ENCODE measurements at places on chromosomes 4 and X. TPM values are rescaled to one million over a fixed set of nuclear protein-coding genes. Genes with fewer than 3 reads are reported as not detected.

GABRE gene
- 3.7 TPM for total RNA-seq

SCML2 gene
- total RNA-seq = 2.6 TPM

CYSLTR1 gene
- not detected for total RNA-seq

CLDN34 gene
- total RNA-seq = 0.26 TPM

AVPR2 gene
- total RNA-seq = not detected

DNA sequence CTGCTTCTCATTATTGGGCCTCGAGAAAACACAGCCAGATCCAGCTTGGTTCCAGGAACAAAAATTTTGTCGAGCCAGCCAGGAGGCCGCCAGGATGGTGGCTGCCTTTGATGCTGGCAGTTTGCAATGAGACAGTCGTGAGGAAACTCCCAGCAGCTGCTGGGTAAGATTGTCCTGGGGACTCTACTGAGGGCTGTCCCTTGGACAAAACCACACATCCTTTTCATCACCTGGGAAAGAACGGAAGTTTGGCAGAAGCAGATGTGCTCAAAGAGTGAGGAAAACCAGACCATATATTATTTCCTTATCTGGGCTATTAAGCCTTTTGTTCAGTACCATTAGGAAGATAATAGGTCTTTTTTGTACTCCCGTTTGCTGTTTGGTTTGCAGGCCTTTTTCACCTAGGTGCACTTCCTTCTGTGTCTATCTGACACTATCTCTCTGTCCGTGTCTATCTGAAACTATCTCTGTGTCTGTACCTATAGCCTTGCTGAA is 13.4 kb upstream of the PAPSS1 start:
- no peak for DNase-seq

GRCh38 chr4:78613522-78614321 is 62.2 kb downstream of the ANXA3 start:
- DNase-seq = no peak

GRCh38 chrX:144798972-144799371 is 448.3 kb upstream of the SPANXN1 start:
- DNase-seq = no peak

DNA sequence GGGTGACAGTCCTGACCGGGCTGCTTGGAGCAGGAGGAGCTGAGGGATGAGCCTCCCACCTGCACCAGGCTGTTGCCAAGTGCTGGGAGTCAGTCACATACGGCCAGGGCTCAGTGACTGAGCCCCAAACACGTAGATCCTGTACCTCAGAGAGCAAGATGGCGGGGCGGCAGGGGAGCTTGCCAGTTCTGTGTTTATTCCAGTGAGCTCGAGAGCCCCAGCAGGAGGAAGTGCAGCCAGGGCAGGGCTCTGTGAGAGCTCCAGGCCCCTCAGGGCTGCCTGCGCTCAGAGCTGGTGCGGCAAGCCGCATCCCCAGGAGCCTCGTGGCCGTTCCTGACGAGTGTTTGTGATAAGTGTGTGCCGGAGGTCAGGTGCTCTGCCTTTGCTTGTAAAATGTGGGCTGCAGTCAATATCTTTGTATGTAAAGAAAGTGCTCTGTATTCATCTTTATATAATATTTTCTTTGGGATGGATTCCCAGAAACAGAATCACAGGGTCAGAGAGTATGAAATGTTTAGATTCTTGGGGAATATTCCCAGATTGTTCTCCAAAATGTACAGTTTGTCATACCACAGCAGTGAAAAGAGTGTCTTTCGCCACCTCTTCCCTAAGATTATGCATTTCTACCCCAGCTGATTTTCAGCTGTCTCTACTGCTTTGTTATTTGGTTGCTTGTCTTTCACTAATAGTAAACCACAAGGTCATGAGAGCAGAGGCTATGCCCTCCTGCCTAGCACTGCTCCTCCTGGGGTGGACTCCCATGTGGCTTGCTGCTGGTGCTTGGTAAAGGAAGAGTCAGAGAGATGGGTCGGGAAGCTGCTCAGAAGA is 50.3 kb downstream of the NELFA start:
- DNase-seq = no peak

DNA sequence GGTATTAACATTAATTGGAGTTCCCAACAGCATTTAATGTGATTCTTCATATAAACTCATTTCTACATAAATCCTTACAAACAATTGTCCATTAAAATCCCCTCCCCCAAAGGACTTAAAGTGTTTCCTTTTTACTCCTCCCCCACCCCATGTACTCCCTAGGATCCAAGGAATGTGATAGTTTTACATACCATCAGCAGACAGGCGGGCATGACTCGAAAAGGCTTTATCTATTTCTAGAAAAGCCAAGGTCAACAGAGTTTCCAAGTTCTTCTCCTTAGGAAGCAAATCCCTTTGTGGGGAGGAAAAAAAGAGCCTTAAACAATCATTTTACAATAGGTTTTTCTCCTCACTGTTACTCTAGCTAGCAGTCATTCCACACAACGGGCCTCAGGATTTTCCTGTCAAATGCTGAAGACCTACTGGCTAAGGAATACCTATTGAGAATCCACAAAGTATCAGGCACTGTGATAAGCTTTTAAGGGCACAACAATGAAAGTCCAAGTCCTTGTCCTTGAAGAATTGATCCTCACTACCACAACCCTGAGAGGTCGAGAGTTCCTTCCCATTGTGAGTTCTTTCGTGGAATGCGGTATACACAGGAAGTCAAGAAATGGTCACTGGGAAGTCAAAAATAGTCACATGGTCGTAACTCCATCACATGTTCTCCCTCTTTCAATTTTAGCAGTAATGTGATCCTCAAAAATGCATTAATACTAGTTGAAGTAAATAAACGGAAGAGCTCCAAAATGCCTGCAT is 7.2 kb downstream of the PPM1K start:
- DNase-seq = no peak

DNA sequence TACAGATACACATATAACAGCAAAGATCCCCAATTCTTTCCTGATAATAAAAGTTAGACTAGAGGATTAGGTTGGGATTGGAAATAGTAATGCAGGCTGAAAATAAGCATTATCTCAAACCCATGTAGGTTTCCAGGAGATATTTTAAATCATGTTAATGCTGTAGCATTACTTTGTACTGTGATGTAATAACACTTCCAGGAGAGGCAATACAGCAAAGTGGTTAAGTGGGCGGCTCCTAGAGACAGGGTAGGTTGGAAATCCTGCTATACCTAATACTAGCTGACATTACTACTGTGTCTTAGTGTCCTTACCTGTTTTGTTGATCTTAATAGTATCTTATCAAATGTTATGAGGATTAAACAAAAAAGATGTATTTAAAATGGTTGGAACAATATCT is 9.6 kb downstream of the PAICS start:
- DNase-seq = no peak

GRCh38 chr4:48307528-48307927 is 33.8 kb upstream of the SLAIN2 start:
- DNase-seq = no peak

Measured in pulmonary artery endothelial cell (primary cell).